ENCODE measurements at places on chromosomes 11 and 22.

DNA sequence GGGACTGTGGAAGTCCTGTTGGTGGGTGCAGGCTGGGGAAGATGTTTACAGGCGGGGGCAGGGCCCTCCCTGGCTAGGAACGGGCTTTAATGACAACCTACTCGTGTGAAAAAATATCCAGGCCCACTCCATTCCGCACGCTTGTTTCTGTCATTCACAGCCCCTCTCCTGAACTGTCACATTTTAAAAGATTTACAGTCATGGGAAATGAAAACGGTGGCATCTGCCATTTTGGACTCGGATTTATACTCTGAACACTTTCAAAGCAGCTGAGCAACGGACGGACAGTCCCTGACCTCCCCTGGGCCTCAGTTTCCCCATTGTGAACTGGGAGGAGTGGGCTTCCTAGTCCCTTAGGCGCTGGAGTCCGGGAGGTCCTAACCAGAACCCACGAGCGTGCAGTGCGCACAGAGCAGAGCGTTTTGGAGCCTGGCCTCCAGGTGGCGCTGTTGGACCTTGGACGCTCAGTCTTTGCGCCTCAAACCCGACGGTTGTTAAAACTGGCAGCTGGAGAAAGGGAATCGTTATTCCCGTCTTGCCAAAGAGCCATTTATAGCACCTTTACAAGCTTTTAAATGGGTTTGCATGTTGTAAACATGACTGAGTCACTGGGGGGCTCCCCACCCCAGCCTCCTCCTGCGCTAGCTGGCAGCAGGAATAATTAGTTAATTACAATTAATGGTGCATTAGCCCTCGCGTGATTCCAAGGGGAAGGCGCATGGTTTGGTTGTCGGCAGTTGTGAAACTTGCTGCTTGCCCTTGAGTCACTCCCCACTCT lies 75.3 kb downstream of the FBLN1 start:
- peak; percentile 87 for DNase-seq

DNA sequence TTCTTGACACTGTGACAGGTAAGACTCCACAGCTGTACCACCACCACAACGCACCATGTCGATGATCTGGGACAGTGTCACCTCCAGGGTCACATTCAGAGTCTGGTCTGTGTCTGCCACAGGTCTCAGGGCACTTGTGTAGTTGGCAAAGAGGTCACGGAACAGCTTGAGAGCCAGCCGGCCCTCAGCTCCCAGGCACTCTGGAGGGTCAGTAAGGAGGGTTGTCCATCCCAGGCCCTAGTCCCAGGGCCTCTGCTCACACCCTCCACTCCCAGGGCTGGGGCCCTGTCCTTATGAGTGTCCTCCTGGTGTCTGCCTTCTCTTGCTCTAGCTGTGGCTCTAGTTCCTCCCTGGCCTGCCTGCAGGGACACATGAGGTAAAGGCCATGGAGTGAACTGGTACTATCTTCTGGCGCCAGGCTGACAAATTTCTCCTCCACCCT lies 1.4 kb downstream of the CHRNA10 start:
- no peak for DNase-seq

- peak; percentile 79 for DNase-seq
Observed at GRCh38 chr11:119339589-119340334, 921 bp downstream of the C1QTNF5 start.

DNA sequence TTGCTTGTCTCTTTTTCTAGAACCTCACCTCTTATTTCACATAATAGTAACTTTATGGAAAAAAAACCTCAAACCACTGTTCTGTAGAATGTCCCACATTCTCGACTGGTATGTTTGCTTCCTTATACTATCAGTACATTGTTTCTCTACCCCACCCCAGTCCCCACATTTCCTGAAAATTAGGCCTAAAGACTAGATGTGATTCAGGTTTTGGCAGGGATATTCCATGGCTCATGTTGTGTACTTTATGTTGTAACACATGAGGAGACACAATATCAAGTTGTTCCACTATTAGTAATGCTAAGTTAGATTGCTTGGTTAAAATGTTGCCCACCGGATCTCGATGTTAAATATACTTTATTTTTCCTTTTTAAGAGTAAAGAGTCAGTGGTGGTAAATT lies 34.7 kb downstream of the DDIAS start:
- no peak for DNase-seq

- no peak for DNase-seq
Observed at GRCh38 chr11:128453444-128454336, 133.7 kb downstream of the ETS1 start.

GRCh38 chr11:47306484-47306844 lies 36.5 kb downstream of the MADD start:
- DNase-seq: no peak

- peak; percentile 33 for DNase-seq
Observed at GRCh38 chr11:20160425-20161229, at the start of gene DBX1. DBX1 (minus strand) TSS chr11:20160475; CDS start chr11:20160324, 151 bp downstream.

DNA sequence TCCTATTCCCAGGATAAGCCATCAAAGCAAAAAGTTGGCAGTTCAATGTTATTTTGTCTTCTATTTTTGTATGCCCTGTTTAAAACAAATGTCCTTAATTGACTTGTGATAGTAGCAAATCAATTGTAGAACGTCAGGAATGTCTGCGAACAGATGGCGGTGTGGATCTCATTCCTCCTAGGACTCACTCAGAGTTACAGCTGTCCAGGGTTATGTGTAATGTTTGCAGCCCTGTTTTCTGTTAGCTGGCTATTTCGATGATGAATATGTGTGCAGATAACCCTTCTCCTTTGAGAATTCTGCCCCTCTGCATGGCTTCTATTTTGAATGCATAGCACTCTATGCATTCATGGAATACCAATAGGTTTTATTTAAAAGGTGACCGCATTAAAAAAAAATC lies 1248.0 kb upstream of the CNTN5 start:
- DNase-seq: no peak

- peak; percentile 39 for DNase-seq
Observed at GRCh38 chr11:45994371-45995341, 72.2 kb downstream of the LARGE2 start.

DNA sequence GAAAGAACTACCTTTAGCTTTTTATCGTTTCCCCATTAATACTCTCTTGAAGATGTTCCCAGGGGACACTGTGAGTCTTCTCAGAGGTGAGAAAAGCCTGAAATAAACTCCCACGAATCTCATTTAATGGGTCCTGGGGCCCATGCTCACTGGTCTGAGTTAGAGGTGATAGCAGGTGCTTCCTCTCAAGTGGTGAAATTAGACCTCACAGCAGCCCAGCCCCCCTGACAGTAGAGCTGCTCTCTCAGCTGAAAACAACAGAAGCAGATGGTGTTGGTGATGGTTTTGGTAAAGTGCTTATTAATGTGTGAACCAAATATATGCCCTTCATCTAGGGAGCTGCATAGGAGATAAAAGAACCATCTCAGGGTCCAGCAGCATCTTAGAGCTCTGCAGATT lies 76.8 kb upstream of the VPREB1 start:
- no peak for DNase-seq

- no peak for DNase-seq
Observed at GRCh38 chr11:86735451-86736290, 63.3 kb upstream of the ME3 start.

- no peak for DNase-seq
Observed at GRCh38 chr11:61526956-61527731, 18.6 kb downstream of the LRRC10B start.

DNA sequence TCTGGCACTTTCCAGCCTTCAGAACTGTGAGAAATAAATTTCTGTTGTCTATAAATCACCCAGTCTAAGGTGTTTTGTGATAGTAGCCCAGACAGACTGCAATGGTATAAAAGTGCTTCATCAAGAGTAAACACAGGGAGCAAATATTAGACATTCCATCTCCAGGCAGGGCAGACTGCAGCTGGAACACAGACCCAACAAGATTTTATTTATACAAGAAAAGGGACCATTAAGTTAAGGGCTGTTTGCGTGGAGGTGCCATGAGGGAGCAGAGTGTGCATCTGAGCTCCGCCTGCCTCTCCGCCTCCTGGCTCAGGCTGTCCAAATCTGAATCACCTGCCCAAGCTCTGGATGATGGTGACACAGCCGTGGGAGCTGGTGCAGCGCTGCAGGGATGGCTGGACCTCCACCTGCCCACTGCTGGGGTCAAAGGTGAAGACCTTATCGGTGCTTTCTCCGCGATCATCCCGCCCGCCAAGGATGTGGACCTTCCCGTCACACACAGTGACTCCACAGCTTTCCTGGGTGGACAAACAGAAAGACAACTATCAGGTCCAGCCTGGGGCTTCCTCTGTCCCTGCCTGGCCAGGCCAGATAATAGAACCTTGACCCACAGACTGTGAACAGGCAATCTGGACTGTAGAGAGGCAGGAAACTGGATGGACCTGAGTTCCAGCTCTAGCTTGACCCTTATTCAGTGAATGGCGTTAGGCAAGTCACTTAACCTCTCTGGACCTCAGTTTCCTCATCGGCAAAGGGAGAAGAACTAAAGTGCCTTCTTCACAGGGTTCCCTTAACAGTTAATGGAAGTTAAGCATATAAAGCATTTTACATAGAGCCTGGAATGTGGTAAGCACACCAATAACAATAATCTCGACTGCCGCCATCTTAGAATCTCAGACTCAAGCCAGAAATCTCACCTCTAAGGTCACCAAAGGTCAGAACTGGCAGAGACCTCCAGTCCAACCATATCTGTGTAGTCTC lies 10.5 kb downstream of the KLHL35 start:
- DNase-seq: no peak

DNA sequence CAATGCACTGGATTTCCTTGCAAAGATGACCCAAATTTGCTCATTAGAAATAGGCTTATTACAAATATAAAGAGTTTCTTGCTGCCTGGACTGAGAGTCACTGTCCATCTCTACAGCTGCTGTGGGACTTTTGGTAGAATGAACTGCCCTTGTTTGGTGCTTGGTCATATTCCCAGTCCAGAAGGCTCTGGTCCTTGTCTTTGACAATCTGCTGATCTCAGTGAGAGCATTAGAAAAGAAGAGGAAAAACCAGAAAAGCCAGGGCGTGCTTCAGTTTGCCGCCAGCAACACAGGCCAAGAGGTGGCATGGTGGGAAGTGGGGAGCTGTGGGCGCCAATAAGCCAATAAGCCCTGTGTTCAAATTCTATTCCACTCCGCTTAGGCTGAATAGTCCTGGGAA lies 48.2 kb upstream of the PARVA start:
- DNase-seq: no peak

- no peak for DNase-seq
Observed at GRCh38 chr11:129412494-129412893, 36.8 kb downstream of the BARX2 start.

DNA sequence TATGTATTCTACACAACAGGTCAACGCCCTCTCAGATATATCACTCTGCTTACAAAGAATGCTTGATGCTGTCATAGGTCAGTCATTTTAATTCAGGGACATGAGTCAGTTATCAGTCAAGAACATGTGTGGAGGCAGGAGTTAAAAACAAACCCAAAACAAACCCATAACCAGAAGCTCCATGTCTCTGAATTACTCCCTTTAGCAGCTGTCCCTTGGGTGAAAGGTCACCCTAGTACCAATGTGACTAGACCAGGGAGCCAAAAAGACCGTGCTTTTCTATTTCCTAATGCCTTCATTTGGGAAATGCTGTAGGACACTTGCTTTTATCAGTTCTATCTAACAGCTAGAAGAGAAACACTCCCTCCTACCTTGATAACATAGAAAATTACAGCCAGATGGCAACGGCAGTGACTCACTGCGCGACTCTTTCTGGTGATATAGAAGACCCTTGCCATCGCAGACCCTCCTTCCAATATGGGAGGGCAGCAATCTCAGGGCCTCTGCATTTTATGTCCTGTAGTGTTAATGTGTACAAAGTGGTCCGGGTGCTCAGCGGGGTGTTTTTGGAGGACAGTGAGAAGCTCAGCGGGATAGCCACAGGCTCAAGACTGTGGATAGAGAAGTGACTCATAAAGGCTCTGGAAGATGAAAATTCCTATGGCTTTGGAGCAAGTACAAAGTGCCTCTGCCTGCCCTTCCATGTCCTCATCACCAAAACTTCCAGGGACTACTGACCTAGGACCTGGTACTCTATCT lies 24.8 kb downstream of the APOL5 start:
- DNase-seq: no peak

DNA sequence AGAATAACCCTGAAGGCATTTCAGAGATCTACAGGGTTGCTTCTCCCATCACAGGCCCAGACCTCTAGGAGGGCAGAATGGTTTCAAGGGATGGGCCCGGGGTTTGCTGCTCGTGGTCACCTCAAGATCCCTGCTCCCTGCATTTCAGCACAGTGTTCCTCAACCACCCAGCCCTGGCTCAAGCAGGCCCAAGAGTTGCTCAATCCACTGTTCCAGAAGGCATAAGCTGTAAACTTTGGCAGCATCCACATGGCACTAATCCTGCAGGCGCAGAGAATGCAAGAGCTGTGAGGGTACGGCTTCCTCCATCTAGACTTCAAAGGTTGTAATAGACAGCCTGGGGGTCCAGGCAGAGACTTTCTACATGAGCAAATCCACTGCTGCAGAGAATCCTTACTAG lies 225.0 kb upstream of the UBASH3B start:
- DNase-seq: no peak

GRCh38 chr11:44877571-44878497 lies 72.8 kb downstream of the TP53I11 start:
- DNase-seq: peak; percentile 80

DNA sequence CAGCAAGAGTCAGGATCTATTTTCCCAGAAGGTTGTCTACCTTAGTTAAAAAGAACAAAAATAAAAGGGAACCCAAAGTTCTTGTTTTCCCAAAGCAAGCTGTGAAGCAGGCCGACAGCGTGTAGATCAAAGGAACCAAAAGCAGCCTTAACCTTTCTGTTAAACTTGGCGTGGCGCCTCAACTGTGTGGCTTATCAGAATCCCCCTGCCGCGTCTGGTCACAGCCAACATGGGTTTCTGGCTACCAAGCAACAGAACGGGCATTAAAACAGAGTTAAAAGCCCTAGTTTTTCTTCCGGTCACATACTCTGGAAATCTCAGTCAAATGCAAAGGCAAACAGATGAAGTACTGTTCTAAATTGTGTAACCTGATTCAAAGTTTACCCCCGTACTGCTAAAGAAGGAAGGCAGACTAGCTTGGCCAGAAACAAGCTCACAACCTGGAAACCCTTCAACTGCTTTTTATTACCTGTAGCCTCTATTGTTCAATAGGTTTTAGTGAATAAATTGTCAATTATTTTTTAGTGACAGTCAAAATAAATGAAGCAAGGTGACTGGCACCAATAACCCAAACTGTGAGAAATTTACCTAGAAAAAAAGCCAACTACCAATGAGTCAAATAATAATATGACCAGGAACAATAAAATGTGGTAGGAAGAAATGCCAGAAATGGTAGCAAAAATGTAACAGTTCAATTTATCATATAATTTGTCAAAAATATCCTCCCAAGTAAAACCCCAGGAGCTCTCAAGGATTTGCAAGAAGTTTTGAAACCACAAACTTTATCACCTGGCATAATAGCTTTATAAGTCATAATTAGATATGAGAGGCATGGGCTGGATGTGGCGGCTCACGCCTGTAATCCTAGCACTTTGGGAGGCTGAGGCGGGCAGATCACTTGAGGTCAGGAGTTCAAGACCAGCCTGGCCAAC lies 21.4 kb downstream of the CHKA start:
- DNase-seq: no peak
